ENCODE measurements at places on chromosomes 3 and 15.

DNA sequence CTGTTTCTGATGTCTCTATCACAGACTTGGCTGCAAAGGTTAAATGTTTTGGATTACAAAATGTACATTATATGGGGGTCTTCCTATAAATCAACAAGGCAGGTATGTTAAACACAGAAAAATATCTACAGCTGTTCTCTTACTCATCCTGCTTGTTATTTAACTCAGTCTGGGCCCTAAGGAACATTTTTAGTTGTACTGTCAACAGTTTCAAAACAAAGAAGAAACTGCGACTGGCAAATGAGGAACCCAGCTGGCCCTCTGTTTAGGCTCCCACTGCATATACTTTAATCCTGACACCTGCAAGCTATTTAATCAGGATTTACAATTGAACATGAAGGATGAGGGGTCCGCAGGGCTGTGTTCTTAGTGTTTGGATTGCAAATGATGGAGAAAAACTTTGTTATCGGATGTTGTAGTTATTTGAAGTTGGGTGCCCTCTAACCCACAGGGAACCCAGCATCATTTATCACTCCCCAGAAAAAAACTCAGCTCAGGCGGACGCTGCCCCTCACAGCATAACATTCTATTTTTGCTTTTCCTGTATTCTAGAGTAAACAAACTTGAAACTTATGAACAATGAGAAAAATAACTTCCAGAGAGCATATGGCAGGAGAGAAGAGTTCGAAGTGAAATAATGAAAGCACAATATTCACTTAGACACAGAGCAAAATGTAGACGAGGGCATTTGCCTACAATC lies 91.2 kb downstream of the POLR2M start:
- DNase-seq = no peak

- no peak for DNase-seq
These were observed 263.7 kb downstream of the GBE1 start for GRCh38 chr3:81497572-81498251.

- DNase-seq = no peak
These were observed 3.1 kb upstream of the BNC1 start for GRCh38 chr15:83287541-83288027.

GRCh38 chr3:24680214-24680967 lies 185.7 kb upstream of the THRB start:
- peak; percentile 61 for DNase-seq

- no peak for DNase-seq
These were observed 25.3 kb downstream of the TRAK1 start for GRCh38 chr3:42116466-42116865.

DNA sequence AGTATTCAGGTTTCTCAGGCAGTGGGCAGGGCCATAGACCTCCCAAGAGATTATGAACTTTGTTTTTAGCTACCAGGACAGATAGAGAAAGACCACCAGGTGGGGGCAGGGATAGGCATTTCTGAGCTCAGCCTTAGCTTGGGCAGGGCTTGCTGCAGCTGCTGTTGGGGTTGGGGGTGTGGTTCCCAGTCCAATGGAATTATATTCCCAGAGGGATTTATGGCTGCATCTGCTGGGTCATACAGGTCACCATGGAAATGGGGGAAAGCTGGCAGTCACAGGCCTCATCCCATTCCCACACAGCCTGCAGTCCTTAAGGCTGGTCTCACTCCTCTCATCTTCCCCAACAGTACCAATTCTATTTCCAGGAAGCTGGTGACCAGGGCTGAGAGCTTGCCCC lies 144.6 kb upstream of the ZPLD1 start:
- no peak for DNase-seq

DNA sequence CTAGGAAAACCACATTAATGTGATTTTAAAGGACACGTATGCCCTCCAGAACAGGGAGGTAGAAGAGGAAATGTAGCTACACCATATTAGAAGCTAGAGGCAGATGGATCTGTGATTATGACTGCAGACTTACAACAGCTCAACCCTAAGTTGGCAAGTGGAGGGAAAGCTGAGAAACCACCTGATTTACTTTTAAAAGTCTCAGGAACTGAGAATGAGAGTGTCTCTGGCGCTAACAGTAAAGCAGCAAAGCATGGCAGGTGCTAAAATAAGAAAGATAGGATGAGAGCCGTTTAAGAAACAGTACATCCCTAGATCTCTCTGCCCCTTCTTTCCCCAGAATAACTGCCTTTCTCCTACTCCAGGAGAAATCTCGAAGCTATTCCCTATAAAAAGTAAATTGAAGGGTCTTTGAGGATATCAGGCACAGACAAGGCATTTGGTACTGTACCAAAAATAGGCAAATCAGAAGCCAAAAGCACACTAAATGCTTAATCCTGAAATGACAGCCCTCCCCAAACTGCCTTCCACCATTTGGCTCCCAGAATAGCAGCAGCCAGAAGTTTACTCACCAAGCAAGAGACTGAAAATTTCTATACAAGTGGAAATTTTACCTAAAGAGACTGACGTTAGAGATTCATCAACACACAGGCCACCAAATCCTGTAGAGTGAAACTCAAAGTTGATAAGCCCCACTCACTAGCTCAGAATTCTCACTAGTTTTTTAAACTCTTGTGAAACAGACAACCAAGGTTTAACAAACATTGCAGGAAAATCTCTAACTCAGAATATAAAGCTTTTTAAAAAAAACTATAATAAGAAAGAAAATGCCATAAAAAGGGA lies 34.3 kb upstream of the PARP14 start:
- no peak for DNase-seq

- DNase-seq = peak; percentile 36
These were observed 27.9 kb downstream of the EID1 start for GRCh38 chr15:48905847-48906246.

DNA sequence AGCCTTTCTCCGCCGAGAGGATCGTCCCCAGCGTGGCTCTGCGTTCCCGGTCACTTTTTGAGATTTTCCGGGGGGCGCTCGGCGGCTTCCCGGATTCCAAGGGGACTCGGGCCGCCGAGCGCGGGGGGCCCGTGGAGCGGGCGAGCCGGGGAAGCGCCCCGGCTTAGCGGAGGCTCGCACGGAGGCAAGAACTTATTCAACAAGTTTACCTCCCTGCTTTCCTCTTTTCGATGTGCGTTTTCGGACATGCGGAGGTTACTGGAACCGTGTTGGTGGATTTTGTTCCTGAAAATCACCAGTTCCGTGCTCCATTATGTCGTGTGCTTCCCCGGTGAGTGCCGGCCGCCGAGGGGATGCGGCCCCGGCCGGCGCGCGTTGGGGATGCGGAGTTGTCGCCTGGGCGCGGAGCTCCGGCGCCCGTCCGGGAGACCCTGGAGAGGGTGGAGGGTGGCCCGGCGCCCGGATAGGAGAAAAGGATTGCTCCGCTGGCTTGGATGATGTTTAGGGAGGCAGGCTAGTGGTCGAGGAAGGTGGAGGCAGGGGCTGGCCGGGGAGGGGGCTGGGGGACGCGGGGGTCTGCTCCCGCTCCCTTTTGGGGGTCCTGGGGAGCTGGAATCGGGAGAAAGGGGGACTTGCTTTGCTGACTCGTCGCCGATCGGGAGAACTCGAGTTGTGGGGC lies 810 bp downstream of the PTPRG start:
- peak; percentile 34 for DNase-seq

DNA sequence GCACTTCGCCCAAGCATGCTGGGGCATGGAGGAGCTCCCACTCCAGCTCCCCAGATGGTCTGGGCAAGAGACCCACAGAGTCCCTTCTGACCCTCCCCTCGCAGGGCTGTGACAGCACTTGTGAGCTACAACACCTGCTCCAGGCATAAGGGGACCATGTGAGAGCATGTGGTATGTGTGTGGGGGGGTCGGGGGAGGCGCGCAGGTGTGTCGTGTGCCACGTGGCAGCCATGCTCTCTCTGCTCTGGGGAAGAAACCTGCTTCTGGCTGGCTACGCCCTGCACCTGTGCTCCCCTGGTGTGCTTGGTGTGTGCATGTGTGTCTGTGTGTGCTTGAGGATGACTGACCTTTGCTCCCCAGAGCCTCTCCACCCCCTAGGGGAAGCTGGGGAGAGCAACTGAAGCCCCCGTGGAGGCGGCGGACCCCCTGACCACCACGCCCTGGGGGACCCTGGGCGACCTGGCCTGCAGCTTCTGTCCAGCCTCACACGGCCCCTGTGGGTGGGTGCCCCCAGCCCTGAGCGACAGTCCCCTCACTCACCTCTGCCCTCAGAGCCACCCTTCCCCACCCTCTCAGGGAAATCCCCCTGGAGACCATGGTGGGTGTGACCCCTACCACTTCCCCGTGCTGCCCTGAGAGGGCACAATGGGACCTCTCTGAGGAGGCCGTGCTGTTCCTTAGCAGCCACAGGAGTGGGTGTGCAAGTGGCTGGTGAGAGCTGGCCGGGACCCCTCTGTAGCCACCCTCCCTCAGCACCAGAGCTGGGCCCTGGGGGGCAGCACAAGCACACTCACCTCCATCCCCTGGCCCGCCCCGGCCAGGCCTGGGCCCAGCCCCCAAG lies 16.6 kb upstream of the SEC13 start:
- DNase-seq = no peak

DNA sequence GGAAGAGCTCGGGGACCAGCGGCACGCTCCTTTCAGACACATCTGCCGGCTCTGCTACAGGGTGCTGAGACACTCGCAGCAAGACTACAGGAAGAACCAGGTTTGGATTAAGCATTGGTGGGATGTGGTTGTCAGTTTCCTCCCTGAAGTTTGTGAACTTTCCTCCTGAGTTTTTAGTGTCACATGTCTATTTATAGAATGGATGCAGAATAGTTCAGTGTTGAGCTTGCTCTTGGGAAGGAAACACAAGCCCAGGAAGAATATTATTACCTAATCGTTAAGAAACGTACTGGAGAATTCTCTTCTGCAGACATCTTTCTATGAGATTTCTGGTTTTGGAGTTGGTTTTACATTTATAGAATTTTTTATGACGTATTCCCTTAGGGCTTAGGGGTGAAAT lies 172.0 kb downstream of the ITPR1 start:
- DNase-seq = no peak

GRCh38 chr15:100107151-100107550 lies 234.6 kb downstream of the ADAMTS17 start:
- DNase-seq = no peak

GRCh38 chr3:179432021-179432420 lies 19.2 kb downstream of the GNB4 start:
- peak; percentile 17 for DNase-seq

DNA sequence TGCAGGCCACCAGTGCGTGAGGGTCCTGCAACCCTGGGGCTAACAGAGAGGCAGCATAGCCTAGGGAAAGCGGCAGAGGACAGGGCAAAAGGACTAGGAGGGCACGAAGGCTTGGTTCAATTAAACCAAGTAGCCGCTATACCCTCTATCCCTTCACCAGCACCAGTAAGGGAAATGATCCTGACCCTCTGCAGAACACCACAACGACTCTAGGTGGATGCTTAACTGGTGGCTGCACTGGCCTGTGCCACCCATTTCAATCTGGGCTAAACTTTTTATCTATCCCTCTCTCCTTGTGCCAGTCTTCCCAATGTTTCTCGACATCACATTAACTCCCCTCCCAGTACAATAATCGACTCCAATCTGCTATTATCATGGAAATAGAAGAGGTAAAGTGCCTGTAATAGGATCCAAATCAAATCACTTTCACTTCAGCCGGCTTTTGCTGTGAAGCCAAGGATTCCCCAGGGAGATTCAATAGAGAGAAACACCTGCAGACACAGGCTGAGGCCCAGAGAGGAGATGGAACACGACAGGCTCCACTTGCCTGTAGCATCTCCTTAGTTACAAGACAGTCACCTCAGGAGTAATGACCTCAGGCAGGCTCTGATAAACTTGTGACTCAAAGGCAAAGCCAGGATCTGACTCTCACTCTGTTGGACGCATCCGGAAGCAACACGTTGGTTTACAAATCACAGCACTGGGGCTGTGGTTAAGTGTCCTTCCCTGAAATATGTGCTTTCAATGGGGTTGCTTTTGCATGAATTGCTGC lies 791.6 kb upstream of the ARRDC4 start:
- DNase-seq = no peak

DNA sequence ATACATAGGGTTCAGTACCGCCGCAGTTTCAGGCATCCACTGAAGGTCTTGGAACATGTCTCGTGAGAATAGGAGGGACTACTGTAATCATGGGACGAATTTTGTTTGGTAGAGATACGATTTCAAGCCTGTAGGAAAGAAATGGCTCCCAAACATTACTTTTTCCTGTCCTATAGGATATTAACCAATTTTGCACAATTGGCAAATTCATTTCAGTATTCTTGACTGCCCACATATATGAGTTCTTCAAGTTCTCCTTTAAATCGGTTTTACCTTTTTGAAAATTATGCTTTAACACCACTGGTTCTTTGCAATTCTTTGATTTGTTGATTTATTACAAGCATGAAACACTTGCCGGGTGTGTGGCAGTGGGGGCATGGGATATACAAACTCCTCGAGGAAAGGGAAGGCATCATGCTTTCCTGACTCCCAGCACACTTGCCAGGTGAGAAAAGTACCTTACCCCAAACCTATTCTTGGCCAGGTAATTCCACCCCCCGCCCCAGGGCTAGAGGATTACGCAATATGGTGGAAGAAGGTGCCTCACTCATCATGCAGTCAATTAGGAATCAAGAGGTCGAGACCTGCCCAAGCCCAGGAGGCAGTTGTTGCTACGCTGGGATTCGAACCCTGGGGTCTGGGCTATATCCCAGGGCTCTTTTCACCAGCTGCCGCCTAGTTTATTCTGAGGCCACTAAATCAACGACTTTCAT lies 584 bp upstream of the LARS2 start:
- DNase-seq = no peak

GRCh38 chr15:68888419-68888818 lies 41.9 kb upstream of the SPESP1 start:
- no peak for DNase-seq

DNA sequence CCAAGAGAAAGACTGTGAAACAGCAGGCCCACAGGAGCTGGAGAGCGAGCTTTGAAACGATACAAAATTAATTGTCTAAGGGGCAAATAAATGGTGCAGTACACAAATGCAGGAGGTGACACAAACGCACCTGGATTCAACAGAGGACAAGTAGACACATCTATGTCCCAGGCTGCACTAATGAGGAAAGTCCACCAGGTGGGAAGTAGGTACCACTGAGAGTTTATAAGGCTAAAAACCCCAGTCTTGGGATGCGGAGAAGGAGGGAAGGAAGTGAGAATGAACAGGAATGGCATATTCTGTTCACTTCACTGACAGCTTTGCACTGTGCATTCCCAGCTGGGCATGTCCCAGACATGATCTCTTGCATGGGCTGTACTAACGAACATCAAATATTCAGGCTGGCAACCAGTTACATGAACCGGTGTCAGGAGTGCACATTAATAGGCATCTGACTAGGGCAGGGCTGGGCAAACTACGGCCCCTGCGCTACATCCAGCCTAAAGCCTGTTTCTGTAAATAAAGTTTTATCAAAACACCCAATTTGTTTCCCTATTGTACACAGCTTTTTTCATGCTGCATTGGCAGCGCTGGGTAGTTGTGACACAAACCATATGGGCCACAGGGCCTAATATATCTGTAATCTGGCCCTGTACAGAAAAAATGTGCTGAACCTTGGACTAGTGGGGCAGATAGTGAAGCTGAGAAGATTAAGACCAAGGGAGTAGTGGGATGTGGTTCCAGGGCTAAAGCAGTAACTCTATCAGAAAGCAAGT lies 107.0 kb downstream of the IGF2BP2 start:
- DNase-seq = no peak

DNA sequence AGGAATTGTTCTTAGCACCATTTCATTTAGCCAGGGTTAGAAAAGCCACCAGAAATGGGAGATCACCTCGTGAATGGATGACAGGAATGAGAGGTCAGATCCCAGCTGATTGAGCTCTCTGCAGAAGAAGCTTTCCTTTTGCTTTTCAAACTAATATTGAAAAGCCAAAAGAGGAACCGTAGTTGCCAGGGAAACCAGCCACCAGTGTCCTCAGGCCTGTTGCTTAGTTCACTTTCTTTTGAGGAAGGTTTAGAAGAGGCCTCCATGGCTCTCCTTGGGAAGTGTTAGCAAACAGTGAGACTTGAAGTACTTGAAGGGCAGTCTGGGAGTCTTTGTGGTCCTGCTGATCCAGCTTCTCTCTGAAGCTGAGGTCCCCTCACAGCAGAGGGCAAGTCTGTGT lies 7.4 kb upstream of the CCK start:
- no peak for DNase-seq

All from muscle of arm (tissue), 14 donors.